ENCODE measurements at places on chromosomes 2 and 18. TPM values are rescaled to one million over a fixed set of nuclear protein-coding genes. Genes with fewer than 3 reads are reported as not detected.

MFSD2B gene
- total RNA-seq = not detected

DNA sequence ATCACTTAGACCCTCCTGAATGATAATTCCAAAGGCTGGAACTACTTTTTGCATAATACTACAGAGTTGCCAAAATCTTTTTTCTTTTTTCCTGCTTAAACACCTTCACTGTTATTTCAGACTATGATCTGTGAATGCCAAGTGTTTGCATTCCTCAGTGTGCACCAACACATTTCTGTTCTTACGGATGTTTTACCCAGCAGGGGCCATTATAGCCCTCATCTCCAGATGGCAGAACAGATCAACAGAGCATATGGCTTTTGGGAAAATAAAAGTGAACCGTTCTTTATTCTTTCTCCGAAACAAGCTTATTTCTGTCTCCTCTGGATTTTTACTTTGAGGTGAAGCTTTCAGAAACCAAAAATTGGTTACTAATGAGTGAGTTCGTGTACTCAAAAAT is 1226.6 kb upstream of the FAM98A start:
- DNase-seq = no peak

GRCh38 chr2:196289000-196289399 is 117.6 kb upstream of the STK17B start:
- DNase-seq = no peak

- DNase-seq = no peak
These were observed 123.6 kb upstream of the SLC38A11 start for GRCh38 chr2:165078913-165079312.

CKAP2L gene
- 2.5 TPM for total RNA-seq

CYP27A1 gene
- 15.8 TPM for total RNA-seq

ASB18 gene
- total RNA-seq = not detected

DNA sequence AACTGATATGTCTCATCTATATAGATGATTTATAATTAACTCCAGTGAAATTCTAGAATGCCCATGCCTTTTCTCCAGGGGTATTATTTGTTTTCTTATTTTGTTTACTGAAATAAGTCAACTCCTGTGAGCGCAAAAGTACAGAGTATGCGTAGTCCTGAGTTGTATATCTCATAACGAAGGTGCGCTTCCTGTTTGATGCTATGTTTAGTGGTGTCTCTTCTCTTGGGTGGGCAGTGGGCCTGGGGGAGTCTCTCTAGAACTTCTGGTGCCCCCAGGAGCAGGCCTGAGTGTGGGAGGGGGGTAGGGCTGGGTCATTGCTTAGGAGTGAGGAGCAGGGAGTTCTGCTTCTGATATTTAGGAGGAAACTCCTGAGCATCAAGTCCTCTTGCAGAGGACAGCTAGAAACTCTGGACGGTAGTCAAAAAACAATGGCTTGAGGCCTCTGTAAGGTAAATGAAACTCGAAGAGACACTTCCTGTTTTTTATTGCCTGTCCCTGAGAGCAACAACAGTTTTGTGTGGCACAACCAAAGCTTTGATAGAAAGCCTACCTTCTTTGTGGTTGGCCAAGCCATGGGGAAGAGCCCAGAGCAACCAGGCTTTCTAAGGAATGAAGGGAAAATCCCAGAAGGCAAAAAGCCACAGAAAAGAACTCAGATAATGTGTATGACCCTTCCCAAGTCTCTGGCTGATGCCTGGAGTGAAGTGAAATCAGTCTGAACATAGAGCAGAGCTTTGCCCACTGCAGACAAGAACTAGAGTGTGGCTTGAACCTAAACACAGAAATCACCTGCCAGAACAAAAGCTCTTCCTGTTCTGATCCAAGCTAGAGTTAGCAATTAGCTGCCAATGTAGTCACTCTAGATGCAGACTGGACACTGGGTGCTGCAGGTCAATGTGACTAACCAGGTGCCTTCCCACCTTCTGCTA is 8.5 kb upstream of the SP140L start:
- DNase-seq = no peak

NOP58 gene
- 65.0 TPM for total RNA-seq

DNA sequence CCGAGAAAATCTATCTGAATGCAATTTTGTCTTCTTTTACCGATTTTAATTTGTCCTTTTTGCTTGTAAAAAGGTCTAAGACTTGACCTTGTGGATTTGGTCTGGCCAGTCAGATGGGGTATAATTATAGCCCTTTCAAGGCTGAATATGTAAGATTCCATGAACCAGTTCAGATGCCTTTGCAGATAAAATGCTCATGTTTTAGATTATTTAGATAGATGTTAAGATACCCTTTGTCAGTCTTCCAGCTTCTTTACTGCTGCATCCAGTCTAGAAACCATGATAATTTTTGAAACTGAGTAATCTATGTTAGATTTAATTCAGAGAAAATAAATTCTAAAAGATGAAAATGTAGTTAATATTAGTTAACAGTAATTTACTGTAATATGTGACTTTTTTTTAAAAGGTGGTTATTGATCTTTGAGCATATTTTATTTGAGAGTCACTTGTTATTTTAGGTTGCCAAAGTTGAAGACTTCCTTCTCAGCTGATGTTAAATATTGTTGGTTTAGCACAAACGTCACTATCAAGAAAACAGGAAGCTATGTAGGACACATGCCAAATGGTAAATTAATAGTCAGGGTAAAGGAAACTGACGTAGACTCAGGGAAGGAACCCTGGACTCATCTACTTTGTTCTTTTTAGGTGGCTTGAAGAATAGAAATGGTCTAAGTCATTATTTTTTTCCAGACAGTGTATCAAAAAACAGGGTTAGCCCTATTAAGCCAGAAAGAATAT is 29.8 kb downstream of the BABAM2 start:
- peak; percentile 96 for DNase-seq

- DNase-seq = no peak
These were observed 231.1 kb downstream of the LDLRAD4 start for GRCh38 chr18:13449651-13450050.

- DNase-seq = no peak
These were observed 670.1 kb upstream of the SOX11 start for GRCh38 chr2:5022061-5022460.

GRCh38 chr2:46194856-46195255 is 102.4 kb upstream of the EPAS1 start:
- no peak for DNase-seq

DNA sequence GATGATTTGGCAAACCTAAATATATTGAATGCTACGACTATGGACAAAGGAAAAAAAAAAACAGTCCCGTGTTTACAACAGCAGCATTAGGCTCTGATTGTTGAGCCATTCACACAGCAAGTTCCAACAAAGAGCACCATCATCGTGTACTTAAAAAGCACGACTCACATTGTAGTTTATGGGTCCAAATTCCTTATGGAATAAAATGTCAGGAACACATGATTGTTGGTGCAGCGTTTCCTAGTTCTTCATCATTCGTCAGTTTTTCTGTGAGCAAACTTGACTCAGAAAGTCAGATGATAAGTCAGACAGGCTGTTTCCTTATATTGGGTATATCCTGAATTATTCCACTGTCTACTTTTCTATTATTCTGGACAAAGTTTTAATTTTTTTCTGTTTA is 10.0 kb upstream of the KIDINS220 start:
- DNase-seq = no peak

DNA sequence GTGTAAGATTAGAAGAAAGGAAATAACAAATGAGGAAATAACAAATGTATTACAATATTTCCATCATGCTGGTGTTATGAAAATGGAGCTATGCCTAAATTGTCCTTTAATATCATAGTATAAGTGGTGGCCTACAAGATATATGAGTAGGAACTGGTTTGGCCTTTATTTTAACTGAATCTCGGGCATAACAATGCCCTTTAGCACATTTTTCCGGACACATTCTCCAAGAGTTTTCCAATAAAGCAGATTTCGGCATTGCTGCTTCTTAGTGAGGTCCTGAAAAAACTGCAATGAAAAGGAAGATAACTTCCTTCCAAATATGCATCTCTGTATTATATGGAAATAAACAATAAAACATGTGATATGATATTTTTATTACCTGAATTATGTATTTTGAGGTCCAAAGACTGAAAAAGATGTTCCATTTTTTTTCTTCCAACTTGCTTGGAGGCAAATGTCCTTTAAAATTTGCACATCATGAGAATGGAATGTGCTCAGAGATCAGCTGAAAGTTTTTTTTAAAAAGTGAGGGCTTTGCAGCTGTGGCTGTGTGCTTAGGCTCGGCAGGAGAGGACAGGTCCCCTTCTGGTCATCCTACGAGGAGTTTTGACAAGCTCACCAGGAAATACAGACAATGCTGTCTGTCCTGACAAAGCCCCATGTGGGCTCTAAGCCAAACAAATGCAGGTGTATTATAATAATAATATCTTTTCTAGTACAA is 132.3 kb upstream of the RND3 start:
- DNase-seq = no peak

DNA sequence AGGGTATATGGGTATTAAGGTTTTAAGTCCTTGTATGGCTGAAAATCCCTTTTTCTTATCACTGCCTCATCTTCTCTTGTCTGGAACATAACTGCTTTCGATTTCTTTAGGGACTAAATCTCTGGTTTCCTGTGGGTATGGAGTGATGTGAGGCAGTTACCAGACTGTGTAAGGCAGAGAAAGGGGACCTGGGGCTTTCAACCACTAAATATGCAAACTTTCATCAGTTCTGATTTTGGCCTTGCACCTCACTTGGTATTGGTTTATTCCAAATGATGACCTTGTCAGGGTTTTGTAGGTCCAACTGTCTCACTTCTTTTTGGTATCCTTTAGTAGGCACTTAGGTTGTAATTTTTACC is 9.3 kb downstream of the MAP4K4 start:
- DNase-seq = no peak

DNA sequence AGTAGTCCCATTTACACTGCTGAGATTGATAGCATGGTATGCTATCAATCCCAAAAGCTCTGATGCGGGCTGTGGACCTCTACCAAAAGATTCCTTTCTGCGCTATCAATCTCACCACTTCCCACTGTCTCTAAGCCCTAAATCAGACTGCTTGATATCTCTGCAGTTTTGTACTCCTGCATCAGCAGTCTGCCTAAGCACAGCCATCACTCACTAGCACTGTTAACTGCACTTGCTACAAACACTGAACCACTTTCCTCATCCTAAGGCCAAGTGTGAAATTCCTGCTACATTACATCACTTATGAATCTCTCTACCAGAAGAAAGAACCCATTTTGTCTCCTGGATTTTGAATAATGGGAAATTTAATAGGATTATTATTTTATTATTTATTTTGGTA is 237.0 kb downstream of the HNMT start:
- DNase-seq = no peak

ANO7 gene
- total RNA-seq = 0.68 TPM

SP140 gene
- 0.10 TPM for total RNA-seq

SLC23A3 gene
- total RNA-seq = 1.3 TPM

DNA sequence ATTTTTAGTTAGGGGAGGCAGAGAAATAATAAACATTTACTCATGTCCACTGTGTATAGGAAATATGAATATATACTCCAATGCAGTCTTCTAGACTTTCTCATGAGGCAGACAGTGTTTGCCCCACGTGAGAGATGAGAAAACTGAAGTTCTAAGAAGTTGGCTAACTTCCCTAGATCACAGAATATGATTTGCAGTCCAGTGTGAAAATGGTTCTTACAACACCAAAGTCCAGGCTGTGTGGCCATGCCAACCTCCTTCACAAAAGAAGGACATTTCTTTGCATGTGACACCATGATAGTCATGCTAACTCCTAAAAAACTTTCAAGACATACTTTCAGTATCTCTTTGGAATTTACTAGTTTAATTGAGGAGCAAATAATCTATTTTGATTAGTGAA is 143.7 kb downstream of the IRS1 start:
- DNase-seq = no peak

TUBA4B gene
- not detected for total RNA-seq

SEPTIN10 gene
- 87.3 TPM for total RNA-seq

- no peak for DNase-seq
These were observed 3.0 kb downstream of the EVX2 start for GRCh38 chr2:176080540-176081375.

GRCh38 chr2:24816884-24817283 is 23.7 kb downstream of the CENPO start:
- DNase-seq = no peak

DNA sequence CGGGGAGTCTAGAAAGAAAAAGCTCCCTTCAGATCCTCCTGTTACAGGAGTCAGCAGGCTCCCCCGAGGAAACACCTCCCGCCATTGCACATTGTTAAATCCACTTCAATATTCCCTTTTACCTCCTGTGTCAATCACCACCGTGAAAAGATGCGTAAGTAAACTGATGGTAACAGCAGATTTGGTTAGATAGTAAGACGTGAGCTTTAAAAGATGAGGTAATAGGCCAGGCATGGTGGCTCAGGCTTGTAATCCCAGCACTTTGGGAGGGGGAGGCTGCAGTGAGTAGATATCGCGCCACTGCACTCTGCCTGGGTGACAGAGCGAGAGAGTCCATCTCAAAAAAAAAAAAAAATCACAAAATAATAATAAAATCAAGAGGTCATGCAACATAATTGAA is 15.2 kb upstream of the NCL start:
- DNase-seq = no peak

DNA sequence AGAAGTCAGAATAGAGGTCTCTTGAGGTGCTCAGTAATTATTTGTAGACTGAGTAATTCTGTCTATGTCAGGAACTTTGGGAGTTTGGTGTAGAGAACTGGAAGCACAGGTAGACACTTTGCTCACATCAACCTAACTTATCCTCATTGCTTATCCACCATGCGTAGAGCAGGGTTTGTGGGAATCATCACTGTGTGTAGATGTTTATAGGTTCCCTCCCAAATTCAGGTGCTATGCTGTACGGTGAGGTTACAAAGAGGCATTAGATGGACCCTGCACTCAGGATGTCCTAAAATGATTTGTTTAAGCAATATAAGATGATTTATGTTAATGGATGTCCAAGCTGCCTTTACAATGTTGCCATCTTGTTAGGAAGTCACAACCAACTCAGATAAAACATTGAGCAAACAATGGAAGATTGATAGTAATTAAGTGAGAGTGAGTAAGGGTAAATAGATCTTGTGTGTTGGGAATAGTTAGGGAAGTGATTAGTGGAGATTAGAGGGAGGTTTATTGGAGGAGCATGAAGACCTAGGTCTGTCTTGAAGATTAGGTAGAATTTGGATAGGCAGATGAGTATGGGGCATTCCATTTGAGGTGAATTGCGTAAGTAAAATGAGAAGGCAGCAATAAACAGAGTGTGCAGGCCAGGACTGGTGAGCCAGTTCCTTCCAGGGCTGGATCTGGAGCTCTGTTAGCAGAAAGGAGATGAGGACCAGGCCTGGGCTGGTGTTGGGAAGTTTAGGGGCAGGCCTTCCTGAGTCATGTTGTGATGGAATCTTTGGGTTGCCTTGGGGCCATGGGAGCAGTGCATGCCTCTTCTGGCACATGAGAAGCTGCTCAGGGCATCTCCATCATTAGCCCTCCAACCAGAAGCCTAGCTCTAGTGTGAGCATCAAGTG is 12.1 kb downstream of the EPAS1 start:
- no peak for DNase-seq

All from glomerular endothelial cell (primary cell).